GM23248 (cell line): ENCODE measurements at places on chromosomes 2 and 18. TPM values are rescaled to one million over a fixed set of nuclear protein-coding genes. Genes with fewer than 3 reads are reported as not detected.

DNA sequence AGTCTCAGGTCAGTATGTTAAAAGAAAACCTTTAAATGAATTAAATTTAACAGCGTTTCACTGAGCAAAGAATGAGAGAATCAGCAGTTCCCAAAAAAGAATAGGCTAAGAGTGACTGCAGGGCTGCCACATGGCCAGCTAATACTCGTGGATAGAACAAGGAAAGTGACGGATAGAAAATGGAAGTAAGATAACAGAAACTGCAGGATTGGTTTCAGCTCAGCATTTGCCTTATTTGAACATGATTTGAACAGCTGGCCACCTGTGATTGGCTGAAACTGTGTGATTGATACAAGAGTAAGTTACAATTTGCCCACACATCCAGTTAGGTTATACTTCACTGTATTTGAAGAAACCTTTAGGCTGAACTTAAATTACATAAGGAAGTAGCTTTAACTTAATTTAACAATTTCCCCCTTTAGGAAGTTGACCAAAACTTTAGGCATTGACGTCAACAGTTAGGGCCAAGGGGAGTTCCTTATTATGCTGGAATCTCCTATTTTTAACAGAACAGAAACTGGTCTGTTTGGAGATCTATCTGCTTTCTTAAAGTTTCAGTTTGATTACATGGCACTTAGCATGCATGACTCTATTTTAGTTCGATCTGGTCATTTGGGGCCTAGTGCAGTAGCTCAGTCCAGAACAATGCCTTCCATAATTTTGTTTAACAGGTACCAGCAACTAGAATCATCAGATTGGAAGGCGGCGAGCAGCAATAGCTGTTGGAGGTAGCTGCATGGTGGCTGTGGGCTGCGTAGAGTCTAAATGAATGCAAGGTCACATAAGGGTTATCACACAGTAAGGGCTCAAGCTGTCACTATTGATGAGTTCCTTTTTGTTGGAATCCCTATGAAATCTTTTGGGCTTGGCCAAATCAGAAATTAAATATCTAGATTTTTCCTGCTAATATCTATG, 143.4 kb downstream of the TRIM43 start:
- no peak for DNase-seq

DNA sequence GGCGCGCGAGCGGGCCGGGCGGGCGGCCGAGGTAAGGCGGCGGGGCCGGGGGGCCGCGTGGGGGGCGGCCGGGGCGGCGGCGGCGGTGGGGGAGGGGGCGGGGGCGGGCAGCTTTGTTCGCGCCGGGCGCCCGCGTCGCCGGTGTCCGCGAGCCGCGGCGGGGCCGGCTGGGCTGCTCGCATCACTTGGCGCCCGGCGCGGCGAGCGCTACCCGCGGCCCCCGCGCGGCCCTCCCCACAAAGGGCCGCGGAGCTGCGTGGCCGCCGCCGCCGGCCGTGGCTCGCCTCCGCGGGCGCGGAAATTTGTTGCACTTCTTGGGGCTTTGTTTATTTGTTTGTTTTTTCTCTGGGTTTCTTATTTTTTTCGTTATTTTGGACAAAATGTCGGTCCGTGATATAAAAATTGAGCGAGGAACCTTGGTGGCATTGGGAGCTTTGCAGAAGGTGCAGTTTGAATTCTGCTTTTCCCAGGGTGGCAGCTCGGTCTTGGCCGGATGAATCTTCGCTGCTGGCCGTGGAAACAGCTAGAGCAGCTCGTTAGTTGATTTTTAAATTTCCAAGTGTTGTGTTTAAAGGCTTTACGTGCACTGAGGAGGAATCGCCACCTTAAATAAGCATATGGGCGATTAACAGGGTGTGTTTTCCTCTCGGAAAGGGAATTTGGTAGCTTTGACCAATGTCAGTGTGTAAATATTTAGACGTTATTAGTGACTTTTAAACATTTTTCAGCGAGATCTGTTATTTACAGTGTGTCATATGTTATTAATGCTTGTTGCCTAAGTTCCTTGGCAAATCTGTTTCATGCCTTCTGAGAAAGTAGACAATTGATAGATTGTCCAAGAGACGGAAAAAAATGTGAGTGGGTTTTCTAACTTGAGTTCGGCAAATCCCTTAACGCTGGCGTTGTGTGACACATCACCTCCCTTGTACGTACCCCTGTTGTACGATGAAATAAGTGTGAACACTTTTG, 822 bp downstream of the UBE2E3 start:
- peak; percentile 71 for DNase-seq

DNA sequence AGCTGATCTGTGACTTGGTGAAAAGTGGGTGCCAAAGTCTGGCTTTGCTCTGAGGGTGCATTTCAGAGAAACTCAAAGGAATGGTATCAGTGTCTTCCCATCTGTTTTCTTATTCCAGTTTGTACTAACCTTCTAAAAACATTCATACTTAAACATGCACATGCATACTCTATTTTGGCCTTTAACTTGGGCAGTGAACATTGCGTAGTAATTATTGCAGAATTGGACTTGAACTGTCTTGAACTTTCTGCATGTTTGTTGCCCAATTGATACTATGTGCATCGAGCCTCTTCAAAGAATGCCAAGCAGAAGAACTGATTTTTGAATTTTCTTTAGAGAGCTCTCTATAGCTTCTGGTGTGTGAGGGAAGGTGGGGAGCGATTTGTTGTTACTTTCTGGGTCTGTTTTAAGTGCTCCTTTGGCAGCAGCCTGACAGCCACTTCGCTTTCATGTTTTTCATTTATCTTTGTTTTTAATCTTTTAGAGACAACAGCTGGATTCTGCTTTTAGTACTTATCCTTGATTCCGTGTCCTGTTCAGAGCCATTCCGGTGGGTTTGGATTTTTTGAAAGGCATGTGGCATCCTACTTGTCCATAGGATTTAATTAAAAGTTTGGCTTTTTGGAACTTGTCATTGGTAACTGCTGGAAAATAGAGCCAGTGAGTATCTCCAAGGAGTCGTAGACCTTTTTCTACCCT, 159.2 kb downstream of the RAPGEF4 start:
- DNase-seq = no peak

DNA sequence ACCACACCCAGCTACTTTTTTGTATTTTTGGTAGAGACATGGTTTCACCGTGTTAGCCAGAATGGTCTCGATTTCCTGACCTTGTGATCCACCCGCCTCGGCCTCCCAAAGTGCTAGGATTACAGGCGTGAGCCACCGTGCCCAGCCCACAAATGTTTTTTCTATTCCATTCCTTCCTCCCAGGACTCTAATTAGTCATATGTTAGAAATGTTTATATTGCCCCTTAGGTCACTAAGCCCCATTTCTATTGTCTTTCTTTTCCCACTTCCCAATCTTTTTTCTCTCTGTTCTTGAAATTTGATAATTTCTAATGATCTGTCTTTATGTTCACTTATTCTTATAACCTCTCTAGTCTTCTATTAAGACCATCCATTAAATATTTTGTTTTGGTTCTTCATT, 31.3 kb upstream of the CDCA7 start:
- DNase-seq = no peak

GRCh38 chr2:27085673-27086089, 891 bp upstream of the KHK start:
- peak; percentile 87 for DNase-seq

- peak; percentile 54 for DNase-seq
Observed at GRCh38 chr2:187453078-187453641, 5.1 kb upstream of the CALCRL start.

DNA sequence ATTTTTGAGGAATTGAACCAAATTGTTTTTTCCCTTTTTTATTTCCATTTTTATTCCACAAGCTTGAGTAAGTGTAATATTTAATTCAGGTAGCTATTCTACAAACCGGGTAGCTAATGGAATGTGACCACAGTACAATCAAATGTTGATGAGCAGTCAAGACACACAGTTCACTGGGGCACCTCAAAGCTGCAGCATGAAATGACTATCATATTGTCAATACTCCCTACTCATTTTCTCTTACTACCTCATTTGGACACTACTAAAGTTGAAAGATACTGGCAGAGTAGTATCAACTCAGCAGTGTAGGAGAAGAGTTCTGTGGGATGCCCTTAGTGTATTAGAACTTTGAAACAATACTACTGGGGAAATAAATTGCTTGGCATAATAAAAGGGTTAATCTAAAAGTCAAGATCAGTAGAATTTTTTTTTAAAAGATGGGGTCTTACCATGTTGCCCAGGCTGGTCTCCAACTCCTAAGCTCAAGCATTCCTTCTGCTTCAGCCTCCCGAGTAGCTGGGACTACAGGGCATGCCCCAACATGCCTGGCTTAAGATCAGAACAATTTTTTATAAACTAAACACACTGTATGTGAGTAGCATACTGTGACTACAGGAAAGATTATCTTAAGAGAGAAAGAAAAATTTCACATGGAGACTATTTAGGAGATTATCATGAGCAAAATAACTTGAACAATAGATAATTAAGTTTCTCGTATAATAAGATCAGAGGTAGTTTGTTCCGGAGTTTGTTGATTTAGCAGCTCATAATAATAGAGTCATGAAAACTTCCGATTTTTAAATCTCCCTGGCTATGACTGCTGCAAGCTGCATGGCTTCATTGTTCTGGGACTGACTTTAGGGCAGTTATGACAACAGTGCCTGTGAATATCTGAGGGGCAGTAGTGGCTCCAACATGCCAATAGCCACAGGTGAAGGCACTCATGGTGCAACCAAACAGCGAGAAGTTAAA, 43.7 kb downstream of the MYO3B start:
- no peak for DNase-seq

- peak; percentile 99 for DNase-seq
Observed at GRCh38 chr2:239275044-239275685, 125.7 kb downstream of the HDAC4 start.

- DNase-seq = no peak
Observed at GRCh38 chr2:172214252-172214651, 111.6 kb upstream of the DLX2 start.

GRCh38 chr2:201419057-201419635, 32.1 kb downstream of the TRAK2 start:
- peak; percentile 45 for DNase-seq

DNA sequence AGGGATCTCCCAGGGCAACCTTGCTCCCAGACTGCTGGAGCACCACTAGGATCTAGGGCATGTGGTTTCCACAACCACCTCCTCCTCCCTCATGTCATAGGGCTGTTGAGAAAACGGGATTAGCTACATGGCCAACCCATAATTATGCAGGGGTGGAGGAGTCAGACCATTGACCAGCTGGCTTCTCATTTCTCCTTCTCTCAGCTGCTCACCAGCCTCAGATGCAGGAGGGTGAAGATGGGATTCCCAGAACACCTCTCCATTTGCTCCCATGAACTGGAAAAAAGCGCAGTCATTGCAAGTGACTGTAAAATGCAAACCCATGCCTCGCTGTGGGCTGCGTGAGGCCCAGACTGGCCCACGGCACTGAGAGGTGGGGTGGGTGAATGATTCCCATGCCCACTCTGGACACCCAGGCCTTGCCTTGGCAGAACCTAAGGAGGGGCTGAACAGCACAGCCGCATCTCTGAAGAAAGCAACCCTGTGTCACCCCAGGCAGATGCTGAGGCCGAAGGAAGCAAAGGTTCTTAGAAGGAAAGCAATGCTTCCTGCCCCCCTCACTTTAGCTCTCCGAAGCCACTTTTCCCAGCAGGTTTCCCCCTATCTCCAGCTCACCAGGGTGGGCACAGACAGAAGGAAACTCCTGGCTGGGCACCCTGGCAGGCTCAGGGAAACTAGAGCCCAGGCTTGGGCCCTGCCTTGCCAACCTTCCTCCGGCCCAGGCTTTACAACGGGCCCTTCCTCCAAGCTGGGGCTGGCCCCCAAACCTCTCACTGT, 69.6 kb upstream of the RTN4 start:
- DNase-seq = peak; percentile 67

GRCh38 chr2:138060301-138060635, 96.0 kb downstream of the HNMT start:
- DNase-seq = peak; percentile 69

DNA sequence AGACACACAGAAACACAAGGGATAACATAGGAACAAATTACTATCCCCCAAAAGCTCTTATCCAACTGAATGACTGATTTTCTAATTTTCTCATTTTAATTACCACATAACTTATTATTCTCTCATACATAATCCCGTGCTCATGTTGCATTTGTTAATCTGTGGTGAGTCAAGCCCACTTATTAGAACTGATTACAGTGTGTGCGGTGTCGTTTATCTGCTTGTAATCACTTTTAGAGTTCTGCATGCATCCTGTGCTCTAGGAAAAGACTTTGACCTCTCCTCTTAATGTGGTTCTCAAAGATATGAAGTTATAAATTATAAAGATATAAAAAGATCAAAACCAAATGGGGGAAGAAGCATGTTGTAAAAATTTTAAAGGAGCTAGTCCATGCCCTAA, 29.7 kb downstream of the CNDP1 start:
- DNase-seq = no peak

DNA sequence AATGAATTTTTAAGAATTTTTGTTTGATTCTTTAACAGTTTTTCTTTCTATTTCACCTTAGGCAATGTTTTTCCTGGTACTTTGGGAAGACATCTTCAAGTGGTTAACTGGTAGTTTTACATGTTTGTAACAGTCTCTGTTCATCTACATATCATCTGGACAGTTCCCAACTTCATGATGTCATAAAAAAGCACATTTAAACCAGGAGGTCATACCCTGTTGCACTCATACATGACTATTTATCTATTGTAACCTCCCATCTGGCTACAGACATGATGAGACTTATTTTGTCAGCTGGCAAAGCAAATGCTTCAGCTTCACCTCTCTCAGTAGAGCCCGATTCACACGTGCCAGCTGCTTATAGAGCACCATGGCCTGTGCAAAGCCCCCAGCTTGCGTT, 99.8 kb upstream of the YPEL5 start:
- no peak for DNase-seq

DNA sequence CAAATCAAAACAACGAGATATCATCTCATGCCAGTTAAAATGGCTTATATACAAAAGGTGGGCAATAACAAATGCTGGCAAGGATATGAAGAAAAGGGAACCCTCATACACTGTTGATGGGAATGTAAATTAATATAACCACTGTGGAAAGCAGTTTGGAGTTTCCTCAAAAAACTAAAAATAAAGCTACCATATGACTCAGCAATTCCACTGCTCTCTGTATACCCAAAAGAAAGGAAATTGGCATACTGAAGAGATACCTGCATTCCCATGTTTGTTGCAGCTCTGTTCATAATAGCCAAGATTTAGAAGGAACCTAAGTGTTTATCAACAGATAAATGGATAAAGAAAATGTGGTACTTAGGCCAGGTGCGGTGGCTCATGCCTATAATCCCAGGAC, 124.8 kb downstream of the MSTN start:
- no peak for DNase-seq

Gene MRO
- polyA plus RNA-seq = not detected in 2 replicates

Gene ACTG2
- polyA plus RNA-seq = not detected in 2 replicates

Gene LYPD6
- polyA plus RNA-seq = 2.3 and 2.6 TPM in 2 replicates

Gene CYBRD1
- 166 and 168 TPM in 2 replicates for polyA plus RNA-seq

Gene KDSR
- 54.7 and 55.1 TPM in 2 replicates for polyA plus RNA-seq

Gene DNAJC5G
- polyA plus RNA-seq = not detected in 2 replicates

Gene EDAR
- not detected in 2 replicates for polyA plus RNA-seq

Gene SKOR2
- polyA plus RNA-seq = not detected in 2 replicates

Gene IGFBP2
- polyA plus RNA-seq = 5.6 and 12.6 TPM in 2 replicates

Gene NYAP2
- not detected in 2 replicates for polyA plus RNA-seq

Gene SPP2
- not detected in 2 replicates for polyA plus RNA-seq

Gene PAIP2B
- polyA plus RNA-seq = 0.10 and 0.11 TPM in 2 replicates

Gene SERPINB13
- not detected in 2 replicates for polyA plus RNA-seq
